Effector memory CD4-positive, alpha-beta T cell (primary cell): ENCODE measurements at places on chromosomes 4 and X.

DNA sequence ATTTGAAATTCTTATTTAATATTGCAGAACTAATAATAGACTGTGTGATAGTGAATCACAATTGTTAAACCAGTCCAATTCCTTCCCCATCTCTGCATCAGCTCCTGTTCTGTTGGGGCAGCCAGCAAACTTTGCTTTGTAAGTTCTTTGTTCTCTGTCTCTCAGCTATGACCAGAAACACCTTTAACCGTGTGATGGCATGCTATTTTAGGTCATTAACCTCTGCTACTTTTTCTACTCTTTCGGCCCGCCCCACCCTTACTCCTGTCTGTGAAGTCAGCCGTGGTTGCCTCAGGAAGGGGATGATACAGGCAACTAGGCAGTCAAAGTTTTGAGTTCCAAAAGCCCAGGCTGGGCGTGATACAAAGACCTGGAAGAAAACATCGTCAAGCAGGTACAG lies 51.3 kb upstream of the EGFL6 start:
- no peak for DNase-seq

- no peak for DNase-seq
Observed at GRCh38 chrX:113919387-113919786, 664.5 kb upstream of the HTR2C start.

- DNase-seq: no peak
Observed at GRCh38 chrX:110089656-110090403, 86.9 kb downstream of the TMEM164 start.

DNA sequence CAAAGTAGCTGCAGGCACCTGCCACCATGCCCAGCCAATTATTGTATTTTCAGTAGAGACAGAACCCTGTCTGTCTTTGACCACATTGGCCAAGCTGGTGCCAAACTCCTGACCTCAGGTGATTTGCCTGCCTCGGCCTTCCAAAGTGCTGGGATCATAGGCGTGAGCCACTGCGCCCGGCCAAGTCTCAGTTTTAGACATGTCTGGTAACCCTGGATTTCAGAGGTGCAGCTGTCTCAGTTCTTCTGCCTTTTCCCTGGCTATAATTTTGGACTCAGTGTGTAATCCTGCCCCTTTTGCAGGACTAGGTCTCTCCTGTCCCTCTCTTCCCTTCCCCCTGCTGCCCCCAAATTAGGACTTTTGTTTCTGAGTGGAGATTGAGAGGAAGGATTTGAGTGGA lies 46.6 kb downstream of the FAM193A start:
- no peak for DNase-seq

GRCh38 chrX:100864657-100865391 lies 9.3 kb downstream of the NOX1 start:
- DNase-seq: no peak

DNA sequence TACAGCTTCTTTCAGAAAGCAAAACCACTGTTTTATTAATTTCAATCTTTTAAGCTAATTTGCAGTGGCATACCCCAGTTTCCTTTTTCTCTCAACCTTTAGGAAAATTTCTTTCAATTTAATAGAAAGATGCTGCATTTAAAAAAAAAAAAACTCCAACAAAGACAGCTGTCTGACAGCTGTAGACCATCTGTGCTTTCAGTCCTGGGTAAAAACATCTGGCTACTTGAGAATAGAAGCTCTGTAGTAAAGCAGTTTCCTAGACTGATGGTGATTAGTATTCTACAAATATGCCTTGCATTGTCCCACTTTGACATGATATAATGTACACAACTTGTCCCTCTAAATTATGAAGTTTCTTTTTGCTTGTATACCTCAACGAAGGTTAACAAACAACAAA lies 197.8 kb downstream of the EDA start:
- no peak for DNase-seq

DNA sequence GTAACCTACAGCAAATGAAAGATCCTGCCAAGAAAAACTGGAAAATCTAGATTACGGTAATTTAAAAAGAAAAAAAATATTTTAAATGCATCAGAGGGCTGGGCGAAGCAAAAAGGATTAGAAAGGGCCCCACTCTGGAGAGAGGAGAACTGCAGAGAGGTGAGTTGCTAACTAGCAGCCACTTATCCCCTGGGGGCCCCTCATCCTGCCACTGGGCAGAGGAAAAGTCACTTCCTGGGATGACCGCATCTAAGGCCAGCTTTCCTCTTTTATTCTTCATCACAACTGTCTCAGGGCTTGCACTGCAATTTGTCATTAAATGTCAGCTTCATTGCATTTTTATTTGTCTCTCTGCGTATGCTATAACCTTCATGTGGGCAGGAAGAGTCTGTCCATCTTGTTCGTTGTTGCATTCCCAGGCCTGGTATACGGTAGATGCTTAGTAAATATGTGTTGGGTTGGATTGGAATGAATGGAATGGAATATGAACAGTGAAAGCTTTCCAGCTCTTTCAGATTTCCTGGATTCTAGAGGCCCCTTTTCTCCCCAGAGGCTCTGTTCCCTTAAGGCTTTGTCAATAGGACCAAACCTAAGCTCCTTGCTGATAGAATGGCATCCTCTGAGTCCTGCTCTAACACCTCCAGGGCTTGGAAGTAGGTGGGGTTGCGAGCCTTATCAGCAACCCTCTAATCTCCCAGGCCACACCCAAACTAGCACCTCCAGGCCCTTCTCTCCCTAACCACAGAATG lies 58.9 kb downstream of the TLR10 start:
- DNase-seq: no peak

DNA sequence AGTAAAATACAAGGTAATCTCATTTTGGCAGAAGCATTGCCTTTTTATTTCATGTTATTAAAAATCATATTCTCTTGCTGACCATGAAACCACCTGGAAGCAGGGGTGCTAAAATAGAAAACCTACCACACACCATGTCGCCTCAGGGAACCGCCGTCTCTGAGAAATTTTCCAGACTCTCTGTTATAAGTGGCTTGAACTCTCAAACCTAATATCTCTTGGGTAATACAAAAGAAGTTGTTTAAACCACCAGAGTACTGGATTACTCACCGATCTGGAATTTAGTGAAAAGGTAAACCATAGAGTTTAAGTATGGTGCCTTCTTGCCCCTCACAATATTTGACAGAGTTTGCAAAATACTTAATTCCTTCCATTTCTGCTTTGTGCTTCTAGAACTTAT lies 27.7 kb downstream of the ENPP6 start:
- no peak for DNase-seq

- no peak for DNase-seq
Observed at GRCh38 chrX:16593801-16594200, 56.2 kb upstream of the S100G start.

DNA sequence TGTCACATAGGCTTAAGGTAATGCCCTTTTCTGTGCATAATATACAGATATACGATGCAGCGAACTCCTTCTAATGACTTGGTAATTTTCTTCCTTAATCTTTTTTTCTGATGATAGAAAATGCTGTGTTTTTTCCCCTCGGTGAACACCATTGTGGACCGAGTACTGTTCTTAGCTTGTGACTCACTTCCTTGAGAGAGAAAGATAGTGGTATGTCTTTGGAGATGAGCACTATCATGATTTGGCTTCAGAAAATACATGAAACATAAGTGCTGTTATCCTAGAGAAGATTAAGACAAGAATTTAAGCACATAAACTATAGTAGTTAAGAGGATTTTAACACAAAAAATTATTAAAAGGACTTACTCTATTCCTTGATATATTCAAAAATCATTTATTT lies 63.9 kb downstream of the RS1 start:
- DNase-seq: no peak

- no peak for DNase-seq
Observed at GRCh38 chr4:86484241-86484640, 109.9 kb upstream of the PTPN13 start.

DNA sequence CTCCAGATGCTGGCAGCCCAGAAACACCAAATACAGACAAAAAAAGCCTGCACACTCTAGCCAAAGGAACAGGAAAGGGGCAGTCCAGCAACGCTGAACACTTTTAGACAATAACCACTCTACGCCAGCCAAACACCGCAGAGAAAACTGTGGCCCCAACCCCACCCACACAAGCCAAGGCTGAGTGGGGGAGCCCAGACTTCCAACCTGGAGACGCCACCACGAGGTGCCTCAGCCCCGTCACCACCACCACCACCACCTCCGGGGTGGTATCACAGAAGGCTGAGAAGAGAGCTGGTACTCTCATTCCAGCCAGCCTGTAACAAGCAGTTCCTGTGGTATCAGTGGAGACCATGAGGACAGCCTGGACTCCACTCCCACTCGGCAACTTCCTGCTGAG lies 22.8 kb downstream of the MEPE start:
- DNase-seq: no peak

- no peak for DNase-seq
Observed at GRCh38 chr4:25457053-25457715, 80.1 kb downstream of the ANAPC4 start.

DNA sequence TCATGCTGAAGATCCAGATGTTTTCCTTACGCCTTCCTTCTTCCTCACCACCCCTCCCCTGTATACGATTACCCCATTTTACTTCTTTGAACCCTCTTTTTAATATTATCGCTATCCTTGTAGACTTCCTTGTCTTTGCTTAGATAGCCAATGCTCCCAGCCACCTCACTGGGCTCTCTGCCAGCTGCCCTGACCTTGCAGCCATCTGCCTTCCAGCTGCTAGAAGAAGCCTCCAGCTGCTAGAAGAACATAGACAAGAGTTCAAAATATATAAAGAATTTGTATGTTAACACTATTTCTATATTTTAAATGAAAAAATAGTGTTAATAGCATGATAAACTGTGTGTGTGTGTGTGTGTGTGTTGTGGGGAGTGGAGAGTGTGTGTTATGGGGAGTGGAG lies 374.7 kb downstream of the ANKRD50 start:
- DNase-seq: no peak

- DNase-seq: no peak
Observed at GRCh38 chr4:76895619-76896018, 2.3 kb downstream of the SOWAHB start.

DNA sequence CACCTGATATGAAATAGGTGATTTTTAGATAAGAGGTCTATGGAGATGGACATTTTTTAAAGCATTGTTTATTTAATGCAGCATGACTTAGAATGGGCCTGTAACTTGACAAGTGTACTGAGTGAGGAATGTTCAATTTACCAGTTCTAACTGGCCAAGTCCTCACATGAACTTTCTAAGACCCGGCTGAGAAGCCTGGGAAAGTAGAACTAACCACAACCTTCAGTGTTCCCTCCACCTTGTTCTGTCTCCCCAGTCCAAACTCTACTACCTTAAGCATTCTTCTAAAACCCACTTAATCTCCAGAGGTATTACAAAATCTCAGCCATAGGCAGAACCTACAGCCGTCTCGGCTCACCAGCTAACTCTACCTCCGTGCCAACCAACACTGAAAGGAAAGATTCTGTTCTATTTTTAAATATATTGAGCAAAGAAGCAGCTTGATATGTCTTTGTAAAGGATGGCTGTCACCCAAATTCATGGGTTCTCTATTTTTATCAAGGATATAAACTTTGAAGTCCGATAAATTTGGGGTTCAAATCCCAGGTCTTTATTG lies 6.8 kb downstream of the PPARGC1A start:
- no peak for DNase-seq

- no peak for DNase-seq
Observed at GRCh38 chr4:40918330-40918729, 168.6 kb downstream of the NSUN7 start.

GRCh38 chr4:30792601-30793000 lies 72.4 kb downstream of the PCDH7 start:
- DNase-seq: no peak

- DNase-seq: no peak
Observed at GRCh38 chr4:114163051-114163450, 183.6 kb upstream of the ARSJ start.

GRCh38 chrX:124764354-124764753 lies 418.0 kb downstream of the SH2D1A start:
- no peak for DNase-seq

DNA sequence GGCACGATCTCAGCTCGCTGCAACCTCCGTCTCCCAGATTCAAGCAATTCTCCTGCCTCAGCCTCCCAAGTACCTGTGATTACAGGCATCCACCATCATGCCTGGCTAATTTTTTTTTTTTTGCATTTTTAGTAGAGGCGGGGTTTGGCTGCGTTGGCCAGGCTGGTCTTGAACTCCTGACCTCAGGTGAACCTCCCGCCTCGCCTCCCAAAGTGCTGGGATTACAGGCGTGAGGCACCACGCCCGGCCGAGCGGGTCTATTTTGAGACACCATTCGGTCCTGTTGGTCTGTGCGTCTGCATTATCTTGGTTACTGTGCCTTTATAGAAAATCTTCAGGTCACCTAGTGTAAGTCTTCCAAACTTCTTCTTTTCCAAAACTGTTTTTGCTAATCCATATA lies 21.7 kb upstream of the RGS12 start:
- DNase-seq: no peak
